CD4-positive, alpha-beta T cell treated with Interleukin-6 at 100 ng/mL for 8 hours (primary cell): ENCODE measurements at places on chromosomes 3 and 15.

DNA sequence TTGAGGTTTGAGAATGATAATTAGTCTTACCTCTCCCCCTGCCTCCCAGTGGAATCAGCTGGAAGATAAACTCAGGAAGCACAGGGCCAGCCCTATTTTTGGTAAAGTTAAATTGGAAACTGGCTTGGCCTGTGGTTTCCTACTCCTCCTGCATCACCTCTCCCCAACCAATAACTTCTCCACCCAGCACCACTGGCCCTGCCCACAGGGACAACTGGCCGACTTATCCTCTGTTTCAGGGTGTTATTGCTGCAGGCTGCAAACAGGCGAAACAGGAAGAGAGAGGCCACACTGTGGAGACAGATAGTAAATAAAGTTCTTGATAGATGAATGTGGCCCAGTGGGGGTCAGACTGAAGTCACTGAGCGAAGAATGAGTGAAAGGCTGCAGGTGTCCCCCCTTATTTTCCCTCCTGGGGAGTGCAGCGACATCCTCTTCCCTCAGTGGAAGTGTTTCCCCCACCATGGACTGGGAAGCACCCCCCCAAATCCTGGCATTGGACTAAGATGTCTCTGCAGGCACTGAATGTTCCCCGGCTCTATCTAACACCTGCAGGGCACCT is 47.1 kb downstream of the PDIA5 start:
- DNase-seq, result no peak

DNA sequence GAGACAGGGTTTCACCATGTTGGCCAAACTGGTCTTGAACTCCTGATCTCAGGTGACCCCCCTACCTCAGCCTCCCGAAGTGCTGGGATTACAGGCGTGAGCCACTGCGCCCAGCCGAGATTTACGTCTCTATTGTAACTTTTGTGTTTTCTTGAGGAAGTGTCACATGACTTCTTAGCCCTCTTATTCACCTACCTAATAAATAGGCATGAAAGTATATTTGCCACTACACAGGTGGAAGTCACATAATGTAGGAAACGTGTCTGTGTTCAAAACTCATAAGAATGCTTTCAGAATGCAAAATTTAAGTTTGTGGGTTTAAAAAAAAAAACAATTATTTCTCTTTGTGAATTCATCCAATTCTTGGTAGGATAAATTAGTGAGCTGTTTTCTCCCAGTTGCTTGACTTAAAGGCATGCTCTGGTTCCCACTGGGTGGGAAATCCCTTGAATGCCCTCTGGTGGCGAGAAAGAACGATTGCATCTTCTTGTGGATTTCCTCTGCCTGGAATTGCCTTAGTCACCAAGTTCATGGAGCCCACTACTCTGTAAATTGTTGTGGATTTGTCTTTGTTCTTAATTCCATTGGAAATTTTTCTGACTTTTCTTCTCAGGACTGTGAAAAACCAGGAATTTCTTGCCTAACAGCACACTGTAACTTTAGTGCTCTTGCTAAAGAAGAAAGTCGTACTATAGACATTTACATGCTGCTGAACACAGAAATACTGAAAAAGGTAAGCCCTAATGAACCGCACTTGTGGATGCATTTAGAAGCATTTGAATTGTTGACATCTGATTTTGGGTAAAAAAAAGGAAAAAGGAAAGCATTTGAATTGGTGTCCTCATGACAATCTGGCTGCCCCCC is 82.2 kb upstream of the CTDSPL start:
- peak; percentile 22 for DNase-seq

- DNase-seq, result no peak
Measured at GRCh38 chr3:194132465-194133286, 3.3 kb upstream of the HES1 start.

- DNase-seq, result no peak
Measured at GRCh38 chr3:186152889-186153292, 44.0 kb upstream of the ETV5 start.

- no peak for DNase-seq
Measured at GRCh38 chr3:107842940-107843339, 247.9 kb downstream of the CD47 start.

GRCh38 chr15:77025941-77026411 is 31.1 kb downstream of the PSTPIP1 start:
- DNase-seq, result no peak

DNA sequence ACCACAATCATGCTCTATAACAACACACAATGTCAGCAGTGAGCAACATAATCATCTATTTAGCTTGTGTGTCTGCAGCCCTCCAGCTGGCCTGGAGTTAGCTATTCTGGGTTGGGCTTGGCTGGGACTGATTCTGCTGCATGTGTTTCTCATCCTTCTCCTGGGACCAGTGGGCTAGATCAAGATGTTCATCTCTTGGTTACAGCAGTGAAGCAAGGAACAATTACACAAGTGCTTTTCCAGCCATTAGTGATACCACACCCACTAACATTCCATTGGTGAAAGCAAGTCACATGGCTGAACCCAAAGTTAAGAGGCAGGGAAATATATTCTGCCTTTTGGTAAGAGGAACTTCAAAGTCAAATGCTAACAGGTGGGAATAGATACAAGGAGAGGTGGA is 14.6 kb downstream of the NUDT16 start:
- DNase-seq, result no peak

GRCh38 chr3:168990134-168990533 is 673.4 kb downstream of the MECOM start:
- DNase-seq, result no peak

GRCh38 chr3:180707896-180708295 is 28.6 kb upstream of the CCDC39 start:
- DNase-seq, result no peak

GRCh38 chr3:151182349-151183079 is 20.5 kb downstream of the GPR171 start:
- DNase-seq, result no peak
